ENCODE measurements at places on chromosomes 7 and 10. TPM values are rescaled to one million over a fixed set of nuclear protein-coding genes. Genes with fewer than 3 reads are reported as not detected.

Gene ENKUR
- total RNA-seq: 0.46 TPM

- DNase-seq: no peak
These were observed 37.7 kb upstream of the HDAC9 start for GRCh38 chr7:18457832-18458231.

DNA sequence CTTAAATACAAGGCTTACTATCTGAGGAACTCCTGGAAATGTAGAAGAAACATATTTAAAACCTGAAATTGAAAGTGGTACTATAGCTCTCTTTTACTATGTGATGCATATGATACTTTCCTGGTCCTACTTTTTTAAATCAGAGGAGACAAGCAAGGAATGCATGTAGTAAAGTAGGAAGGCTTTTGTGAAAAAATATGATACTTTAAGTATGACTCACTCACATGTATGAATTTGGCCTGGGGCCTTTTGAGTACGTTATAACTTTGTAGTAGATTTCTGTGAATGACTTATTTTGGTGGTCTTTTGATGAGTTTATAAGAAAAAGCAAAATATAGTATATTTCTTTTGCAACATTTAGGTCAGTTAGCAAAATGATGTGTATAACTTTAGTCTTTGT, 53.8 kb downstream of the TAX1BP1 start:
- DNase-seq: no peak

DNA sequence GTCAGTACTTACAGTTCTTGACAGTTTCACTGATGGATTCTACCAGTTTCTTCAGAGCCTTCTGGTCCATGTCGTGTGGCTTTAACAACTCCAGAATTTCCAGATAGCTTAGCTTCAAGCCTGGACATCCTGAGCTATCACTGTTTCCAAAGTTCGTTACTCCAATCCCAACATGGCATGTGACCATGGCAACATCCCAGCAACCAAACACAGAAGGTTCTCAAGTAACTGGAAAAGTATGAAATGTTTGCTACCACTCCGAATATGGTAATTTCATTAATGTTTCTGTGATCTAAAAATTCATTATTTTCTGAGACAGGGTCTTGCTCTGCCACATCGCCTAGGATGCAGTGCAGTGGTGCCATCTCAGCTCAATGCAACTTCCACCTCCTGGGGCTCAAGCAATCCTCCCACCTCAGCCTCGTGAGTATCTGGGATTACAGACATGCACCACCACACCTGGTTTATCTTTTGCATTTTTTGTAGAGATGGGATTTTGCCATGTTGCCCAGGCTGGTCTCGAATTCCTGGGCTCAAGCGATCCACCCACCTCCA, 29.3 kb downstream of the RBM48 start:
- no peak for DNase-seq

- DNase-seq: no peak
These were observed 349.1 kb downstream of the TCERG1L start for GRCh38 chr10:130962240-130963051.

DNA sequence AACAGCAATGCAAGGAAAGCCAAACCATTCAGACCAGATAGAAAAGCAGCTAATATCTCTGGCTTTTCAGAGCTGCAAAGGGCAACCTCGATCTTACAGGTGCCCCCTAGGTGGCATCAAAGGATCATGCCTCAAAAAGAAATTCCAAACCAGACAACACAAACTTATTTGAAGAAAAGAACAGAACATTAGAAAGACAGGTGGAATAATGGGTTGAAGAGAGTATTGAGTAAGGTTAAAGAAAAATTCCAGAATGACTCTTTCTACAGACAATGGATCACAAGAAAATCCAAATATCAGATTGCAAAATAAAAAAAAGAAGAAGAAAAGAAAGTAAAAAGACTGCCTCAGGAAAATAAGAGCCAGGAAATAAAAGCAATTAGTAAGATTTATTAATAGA, 213.7 kb downstream of the ELMO1 start:
- no peak for DNase-seq

- no peak for DNase-seq
These were observed 93.3 kb upstream of the ELMO1 start for GRCh38 chr7:37541810-37542443.

GRCh38 chr7:112084520-112084971, 121.7 kb downstream of the DOCK4 start:
- no peak for DNase-seq

Gene KNDC1
- total RNA-seq: 11.0 TPM

GRCh38 chr10:73506491-73506890, 10.7 kb upstream of the PPP3CB start:
- DNase-seq: no peak

Gene GHRHR
- not detected for total RNA-seq

- DNase-seq: no peak
These were observed 537.2 kb downstream of the XPNPEP1 start for GRCh38 chr10:109386101-109386500.
